ENCODE measurements at places on chromosomes 16 and 17.

DNA sequence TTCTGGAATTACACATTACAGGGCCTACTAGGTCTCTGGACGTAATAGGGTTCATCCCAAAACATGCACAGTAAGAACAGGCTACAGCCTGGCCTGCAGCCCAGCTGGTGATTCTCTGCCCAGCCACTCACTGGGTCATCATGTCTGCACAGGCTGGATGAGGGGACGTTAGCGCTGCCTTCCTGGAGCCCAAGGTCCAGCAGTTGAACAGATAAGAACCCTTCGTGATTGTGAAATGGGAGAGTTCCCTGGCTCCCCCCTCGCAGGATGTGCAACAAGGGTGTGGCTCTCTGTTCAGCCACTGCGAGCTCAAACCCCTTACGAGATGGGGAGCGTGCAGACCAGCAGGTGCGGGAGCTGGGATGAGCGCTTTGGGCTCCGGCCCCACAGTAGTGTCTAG is 200.0 kb upstream of the CDH5 start:
- peak; percentile 61 for DNase-seq

GRCh38 chr17:57873261-57874057 is 23.6 kb upstream of the MRPS23 start:
- DNase-seq, result no peak

GRCh38 chr16:64011650-64012049 is 1110.2 kb downstream of the CDH11 start:
- DNase-seq, result no peak

- peak; percentile 94 for DNase-seq
These were observed 6.6 kb upstream of the SMARCD2 start for GRCh38 chr17:63848834-63849689.

DNA sequence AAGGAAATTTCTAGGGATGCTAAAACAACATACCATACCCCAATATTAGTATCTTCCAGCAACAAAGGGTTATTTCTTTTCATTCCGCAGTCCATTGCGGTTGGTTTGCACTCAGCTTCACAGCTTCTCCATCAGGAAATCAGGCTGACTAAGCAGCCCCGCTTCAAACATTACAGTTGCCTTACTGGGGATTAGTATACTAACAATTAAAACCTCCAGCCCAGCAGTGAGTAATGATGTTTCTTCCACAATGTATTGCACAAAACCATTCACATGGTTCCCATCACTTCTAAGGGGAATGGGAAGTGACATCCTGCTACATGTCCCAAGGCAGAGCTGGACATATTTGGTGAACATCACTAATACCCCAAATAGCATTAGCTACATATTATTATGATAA is 1384.9 kb downstream of the CDH8 start:
- DNase-seq, result no peak

DNA sequence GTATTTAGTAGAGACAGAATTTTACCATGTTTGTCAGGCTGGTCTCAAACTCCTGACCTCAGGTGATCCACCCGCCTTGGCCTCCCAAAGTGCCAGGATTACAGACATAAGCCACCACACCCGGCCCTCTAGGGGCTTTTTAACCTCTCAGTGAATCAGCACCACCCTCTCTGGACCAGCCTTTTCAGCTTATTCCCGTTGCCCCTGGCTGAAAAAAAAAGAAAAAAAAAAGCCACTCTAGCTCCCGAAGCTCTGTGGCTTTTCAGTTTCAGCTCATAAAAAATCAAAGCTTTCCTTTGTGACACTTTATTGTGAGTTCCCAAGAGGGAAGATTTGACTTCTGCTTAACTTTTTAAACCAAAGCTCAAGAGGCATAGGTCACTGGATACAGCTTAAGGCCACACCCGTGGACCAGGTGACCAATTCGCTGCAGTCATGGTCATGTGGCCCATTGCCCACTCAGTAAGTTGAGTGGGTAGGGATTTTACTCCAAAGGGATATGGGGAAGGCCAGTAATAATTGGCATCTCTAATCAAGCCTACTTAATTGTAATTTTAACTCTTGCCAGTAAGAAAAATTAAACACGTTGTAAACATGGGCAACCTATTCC is 46.6 kb upstream of the MED13 start:
- DNase-seq, result no peak

GRCh38 chr17:3708366-3708765 is 12.4 kb upstream of the P2RX5 start:
- no peak for DNase-seq

GRCh38 chr16:85611444-85612190 is 1.5 kb upstream of the GSE1 start:
- peak; percentile 42 for DNase-seq

DNA sequence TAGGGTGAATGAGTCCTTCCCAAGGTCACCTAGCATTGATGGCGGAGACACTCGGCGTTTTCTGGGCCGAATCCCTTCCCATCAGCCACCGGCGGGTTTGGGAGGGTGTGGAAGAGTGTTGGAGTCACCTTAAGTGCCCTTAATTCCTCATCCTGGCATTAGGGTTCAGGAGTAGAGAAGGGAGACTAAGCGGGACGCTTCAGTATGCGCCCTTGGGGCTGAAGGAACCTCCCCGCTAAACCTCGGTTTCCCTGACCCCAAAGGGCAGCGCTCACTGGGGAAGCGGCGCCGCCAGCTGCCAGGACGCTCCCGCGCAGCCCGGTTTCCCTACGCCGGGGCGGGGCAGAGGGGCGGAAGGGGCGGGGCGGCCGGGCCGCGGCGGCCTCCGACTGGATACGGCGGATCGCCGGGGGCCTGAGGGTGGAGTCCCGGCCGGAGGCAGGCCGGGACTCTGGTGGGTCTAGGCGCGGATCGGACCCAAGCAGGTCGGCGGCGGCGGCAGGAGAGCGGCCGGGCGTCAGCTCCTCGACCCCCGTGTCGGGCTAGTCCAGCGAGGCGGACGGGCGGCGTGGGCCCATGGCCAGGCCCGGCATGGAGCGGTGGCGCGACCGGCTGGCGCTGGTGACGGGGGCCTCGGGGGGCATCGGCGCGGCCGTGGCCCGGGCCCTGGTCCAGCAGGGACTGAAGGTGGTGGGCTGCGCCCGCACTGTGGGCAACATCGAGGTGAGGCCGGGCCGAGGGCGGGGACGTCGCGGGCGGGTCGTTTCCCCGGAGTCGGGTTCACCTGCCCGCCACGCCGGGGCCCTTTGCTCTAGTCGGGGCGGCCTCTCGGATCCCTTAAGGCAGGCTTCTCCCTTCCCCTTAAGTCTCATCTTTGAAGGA is at the start of gene DHRS11:
TSS of gene DHRS11 (plus strand) at position 446 of the 882 bp plus-strand sequence. CDS start at position 577, 131 bp downstream.
- DNase-seq, result peak; percentile 51

GRCh38 chr17:42380935-42381334 is 7.3 kb downstream of the STAT3 start:
- no peak for DNase-seq

DNA sequence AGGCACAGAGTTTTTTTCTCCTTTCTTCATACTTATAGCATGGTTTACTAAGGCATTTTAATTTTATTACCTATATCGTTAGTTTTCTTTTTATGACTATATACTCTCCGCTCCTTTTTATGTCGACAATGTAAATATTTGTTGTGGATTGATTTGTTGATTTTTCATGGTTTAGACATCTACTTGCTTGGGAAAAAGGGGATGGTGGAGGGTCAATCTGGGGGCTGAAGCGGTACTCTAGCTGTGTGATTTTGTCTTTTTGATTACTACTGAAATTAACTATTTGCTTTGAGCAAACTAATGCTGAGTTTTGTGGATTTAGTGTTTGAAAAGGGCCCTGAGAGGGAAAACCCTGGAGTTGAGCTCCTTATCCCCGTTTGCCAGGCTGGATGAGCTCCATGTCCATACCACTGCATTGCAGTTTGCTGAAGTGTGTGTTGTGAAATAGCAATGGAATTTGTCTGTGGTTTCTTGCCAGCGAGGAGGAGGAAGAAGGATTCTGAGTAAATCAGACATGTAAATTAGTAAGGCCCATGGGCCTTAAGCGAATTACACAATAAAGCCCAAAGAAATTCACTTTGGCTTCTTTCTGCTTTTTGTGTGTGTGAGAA is 72.0 kb downstream of the FTO start:
- peak; percentile 51 for DNase-seq

- DNase-seq, result peak; percentile 36
These were observed 13.2 kb downstream of the COPZ2 start for GRCh38 chr17:48024149-48025039.

DNA sequence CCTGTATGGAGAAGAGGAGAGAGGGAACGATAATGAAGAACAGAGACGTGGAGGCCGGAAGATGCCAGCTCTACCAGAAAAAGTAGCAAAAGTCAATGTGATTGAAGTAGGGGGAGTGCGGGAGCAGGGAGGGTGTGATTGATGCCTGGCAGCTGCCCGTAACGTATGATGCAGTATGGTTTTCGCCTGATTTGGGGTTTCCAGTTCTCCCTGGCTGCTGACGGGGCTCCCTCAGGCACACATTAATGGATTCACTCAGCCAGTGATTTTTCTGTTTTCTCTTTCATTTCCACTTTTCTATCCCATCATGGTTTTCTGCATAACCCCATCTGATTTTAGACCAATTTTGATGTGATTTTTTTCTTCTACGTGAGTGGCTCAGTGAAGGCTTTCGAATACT is 62.1 kb downstream of the PRKCA start:
- DNase-seq, result no peak

- no peak for DNase-seq
These were observed 2.5 kb upstream of the GINS3 start for GRCh38 chr16:58389724-58390123.

DNA sequence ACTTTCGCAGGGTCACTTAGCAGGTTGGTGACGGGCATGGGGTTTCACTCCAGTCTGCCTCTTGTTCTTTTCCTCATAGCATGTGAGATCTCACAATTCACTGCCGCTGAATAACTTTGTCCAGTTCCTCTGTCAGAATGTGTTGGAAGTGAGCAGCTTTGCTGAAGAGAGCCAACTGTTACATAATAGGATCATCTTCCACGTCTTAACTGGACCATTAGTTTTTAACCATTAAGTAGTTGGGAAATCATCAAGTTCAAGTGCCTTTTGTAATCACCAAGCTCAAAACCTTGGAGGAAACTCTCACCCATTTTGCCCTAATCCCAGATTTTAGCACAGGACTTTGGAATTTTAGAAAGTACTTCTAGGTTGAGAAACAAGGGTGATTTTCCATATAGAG is 290.6 kb downstream of the WWOX start:
- no peak for DNase-seq

GRCh38 chr17:30933966-30934365 is 12.2 kb downstream of the ADAP2 start:
- no peak for DNase-seq

GRCh38 chr16:25155553-25156460 is 44.3 kb downstream of the LCMT1 start:
- DNase-seq, result no peak

DNA sequence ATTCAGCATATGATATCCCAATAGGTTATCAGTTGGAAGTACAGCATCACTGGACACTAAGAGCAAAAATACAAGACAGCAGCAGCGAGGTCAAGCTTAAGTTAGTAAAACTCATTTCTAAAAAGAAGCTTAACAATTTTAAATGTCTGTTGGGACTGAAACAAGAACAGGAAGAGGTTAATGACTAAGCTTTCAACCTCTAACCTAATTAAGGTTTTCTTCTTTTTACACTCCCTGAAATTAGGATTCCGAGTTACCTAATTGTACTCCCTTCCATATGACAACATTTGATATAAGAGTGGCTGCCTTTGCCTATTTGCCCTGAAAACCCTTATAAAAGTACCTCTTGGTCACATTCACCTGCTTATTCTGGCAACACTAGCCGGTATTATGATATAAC is 34.3 kb downstream of the CPSF4L start:
- DNase-seq, result no peak

DNA sequence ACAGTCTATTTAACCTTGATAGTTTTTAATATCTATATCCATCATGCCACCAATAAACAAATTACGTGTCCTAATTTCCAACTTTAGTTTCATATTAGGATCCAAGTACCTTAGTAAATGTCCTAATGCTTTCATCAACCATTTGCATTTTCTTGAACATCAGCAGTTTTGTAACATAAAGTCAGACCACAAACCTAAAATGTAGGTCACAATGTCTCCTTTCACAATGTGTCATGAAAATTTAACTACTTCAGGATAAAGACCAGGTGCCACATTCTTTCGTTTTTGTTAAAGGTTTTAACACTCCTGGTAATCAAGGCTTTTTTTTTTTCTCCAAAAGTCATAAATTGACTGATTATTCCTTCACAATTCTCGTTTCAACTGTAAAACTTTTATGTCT is 310.7 kb upstream of the PMFBP1 start:
- no peak for DNase-seq

DNA sequence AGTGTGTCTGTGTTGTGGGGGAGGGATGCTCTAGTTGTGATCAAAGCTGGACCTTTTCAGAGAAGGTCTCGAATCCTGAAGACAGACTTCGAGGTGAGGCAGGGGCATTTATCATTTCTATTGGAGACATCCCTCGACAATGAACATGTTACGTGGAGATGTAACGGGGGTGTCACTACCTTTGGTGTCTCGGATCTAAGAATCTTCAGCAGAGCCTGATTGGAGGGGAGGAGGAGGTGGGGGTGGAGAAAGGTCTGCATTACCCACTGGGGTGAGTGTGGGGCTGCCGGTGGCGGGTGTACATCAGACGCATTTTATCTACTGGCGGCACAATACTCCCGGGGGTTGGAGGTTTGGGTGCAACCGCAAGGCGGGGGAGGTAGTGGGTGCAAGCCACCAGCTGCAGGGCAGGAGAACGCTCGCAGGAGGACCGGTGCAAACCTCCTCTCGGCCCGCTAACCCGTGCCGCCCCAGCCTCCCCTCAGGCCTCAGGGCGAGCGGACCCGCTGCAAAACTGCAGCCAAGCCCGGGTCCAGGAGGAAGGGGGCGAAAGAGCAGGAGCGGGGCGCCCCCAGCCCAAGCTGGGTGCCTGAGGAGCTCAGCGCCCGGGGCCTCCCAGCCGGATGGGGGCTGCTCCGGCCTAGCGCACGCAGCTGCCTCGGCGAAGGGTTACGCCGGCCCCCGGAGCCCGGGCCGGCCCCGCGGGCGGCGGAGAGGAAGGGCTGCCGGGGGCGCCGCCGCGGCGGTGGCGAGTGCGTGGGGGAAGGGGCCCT is 735 bp downstream of the ZNF652 start:
- DNase-seq, result peak; percentile 11

DNA sequence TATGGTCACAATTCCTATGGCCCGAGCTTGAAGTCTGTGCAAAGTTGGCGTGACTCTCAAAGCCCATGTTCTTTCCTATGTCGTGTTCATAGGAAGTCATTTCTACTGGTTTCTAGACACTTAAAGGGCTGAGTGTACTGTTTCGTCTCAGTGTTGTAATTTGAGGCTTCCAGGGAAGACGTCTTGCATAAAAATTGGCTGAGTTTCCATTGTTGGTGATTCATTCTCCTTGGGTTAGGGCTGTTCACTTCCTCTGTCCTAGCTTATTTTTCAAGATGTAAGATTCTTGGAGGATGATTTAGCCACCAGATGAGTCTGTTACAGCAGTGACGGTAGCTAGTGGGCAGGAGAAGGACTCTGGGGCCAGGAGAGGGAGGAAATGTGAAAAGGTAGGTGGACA is 43.1 kb downstream of the PIK3R5 start:
- DNase-seq, result peak; percentile 97
